ENCODE measurements at places on chromosomes 4 and X.

DNA sequence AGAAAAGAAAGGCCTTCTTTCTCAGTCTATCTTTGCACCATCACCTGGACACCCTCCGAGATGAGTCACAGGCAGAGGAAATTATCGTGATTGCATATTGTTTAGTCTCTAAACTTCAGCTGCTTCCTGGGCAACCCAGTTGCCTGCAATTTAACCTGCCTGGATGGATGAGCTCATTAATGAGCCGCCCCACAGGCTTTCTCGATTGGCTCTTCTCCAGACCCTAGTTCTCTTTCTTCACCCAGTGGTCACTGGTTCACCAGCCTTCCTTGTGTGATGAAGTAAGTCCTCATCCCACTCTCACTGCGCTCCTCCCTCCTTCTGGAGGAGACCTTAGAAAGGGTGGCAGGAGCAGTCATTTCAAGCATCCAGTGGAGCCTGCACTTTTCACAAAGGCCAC is 94.4 kb downstream of the SOWAHB start:
- no peak for DNase-seq

GRCh38 chrX:43493756-43494155 is 162.3 kb upstream of the MAOA start:
- DNase-seq: no peak

- no peak for DNase-seq
Observed at GRCh38 chrX:136765821-136766356, 14.8 kb downstream of the ARHGEF6 start.

- no peak for DNase-seq
Observed at GRCh38 chr4:135508006-135508714, 1306.6 kb upstream of the PABPC4L start.

DNA sequence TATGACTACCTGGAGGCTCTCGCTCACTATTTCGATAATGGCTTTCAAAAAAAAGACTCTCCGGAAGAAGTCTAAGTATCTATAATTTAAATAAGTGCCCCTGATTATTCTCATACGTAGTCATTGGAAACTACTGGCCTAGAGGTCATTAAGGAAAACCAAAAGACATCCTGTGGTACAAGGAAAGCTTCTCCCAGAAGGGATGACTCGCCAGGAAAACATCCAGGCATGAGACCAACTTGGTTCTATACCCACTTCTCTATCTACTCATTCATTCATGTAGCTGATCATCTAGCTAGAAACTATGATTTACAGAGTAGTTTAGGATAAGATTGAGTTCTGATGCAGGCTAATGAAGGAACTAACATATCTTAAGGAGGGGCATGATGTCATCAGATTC is 37.7 kb downstream of the SOX3 start:
- no peak for DNase-seq

DNA sequence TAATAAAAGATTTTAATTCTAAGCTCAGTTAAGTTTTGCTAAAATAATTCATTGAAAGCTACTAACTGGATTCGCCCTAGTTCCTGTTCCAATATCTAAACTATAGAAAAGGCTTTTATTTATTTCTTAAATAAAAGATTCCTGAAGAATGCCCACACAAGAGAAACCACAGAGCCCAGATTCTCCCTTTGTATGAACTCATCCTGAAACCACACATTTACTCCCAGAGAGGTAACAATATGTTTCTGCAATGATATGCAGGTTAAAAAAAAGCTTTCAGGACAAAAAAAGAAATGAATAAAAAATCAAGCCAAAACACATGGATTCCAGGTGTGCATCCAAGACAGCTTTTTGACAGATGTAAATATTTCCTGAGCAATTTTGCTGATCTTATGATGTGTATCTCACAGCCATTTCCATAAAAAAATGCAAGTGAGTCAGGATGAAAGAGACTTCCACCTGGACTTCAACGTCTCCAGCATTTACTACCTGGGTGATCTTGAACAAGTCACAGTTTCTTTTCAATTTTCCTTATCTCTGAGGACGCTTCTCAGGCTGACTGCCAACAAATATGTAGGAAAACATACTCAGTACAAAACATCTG is 234.4 kb upstream of the FAT1 start:
- DNase-seq: no peak

DNA sequence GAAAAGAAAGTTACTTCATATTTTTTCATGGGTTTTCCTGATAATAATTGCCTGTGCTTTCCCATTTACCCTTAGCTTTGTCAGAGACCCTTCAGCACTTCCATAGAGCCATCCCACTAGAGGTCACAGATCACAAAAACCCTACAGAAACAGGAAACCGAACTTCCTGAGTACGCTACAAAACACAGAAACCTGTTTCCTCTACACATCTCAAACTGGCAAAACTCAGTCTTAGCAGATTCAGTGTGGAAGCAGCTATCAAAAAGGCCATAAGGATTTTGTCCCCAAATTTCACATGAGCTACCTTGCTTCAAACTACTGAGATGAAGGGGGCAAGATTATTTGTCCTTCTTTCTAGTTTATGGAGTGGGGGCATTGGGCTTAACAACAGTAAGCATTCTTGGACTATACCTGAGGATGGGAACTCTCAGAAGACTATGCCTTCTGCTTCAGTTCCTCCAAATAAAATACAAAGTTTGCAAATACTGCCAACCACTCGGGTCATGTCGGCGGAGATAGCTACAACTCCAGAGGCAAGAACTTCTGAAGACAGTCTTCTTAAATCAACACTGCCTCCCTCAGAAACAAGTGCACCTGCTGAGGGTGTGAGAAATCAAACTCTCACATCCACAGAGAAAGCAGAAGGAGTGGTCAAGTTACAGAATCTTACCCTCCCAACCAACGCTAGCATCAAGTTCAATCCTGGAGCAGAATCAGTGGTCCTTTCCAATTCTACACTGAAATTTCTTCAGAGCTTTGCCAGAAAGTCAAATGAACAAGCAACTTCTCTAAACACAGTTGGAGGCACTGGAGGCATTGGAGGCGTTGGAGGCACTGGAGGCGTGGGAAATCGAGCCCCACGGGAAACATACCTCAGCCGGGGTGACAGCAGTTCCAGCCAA is at the start of gene MMRN1:
Gene MMRN1 (plus strand): TSS at position 206 of the 902 bp plus-strand sequence. CDS start 118 bp downstream, at position 324.
- no peak for DNase-seq

- DNase-seq: peak; percentile 36
Observed at GRCh38 chr4:89254847-89255246, 52.8 kb downstream of the GPRIN3 start.

DNA sequence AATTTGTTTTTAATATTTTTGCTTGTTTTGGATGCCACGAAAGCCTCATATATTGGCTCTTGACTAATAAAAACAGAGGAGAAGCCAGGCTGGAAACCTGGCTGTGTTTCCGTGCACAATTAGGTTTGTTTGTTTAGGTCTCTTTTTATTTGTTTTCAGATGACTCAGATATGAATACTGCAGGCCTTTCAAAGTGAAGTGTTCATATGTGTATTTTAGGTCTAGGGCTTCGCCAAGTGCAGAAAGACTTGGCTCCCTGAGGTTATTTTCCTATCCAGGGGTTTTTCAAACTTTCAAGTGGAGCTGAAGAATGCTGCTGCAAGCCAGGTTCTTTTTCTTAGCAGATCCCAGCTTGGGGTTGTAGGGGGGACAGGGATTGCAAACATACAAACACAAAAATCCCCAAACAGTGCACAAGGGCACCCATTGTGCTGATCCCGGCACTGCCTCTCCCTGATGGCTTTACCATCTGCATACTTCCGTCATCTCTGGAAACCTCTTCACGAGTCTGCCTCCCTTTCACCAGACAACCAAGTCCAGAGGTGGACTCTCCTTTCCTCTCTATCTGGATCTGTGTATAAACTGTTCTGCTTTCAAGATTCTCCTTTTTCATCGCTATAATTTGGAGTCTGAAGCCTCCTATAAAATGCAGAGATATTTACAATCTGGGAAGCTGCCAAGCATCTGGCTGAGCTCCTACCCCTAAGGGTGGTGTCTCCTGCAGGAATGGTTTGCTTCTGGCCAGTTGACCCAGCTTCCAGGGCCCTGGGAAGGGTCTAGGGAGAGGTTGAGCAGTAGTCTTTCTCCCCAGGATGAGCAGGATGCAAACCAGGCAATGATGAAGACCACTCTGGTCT is 108.6 kb downstream of the SMIM20 start:
- no peak for DNase-seq

GRCh38 chr4:147815741-147816140 is 83.9 kb downstream of the ARHGAP10 start:
- no peak for DNase-seq

DNA sequence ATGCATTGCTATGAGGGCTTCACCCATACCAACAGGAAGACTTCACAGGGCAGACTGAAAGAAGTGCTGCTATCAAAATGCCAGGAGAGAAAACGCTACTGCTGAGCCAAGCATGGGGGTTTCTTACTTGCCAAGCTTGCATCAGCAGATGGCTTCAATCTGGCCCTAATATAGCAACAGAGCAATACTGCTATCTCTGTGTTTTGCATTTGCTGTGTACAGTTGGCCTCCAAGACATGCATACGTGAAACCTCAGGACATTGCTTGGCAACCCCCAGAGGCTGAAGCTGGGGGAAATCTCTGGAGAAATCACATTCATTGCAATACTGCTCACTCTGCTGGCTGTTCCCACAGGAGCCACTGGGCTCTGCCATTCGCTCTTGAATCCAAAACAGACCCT is 127.2 kb upstream of the GPC4 start:
- no peak for DNase-seq

- DNase-seq: no peak
Observed at GRCh38 chrX:151988706-151989299, 14.3 kb upstream of the GABRE start.

- no peak for DNase-seq
Observed at GRCh38 chrX:640641-641040, 10.1 kb downstream of the SHOX start.

DNA sequence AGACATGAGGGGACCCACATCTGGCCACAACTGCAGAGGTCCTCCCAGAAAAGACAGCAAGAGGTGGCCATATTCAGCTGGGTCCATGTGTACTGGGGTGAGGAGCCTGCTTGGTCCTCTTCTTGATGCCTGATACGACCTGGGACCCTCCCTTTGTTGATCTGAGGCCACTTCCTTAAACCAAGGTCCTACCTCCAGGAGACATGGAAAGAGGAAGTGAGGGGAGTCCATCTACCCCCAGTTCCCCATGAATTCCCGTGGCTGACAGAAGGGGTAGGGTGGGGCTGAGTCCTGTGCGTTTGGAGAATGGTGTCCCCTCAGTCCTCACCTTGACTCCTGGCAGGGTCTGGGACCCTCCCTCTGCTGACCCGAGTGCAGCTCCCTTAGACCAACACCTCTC is 2.1 kb downstream of the MAGEA10 start:
- no peak for DNase-seq

DNA sequence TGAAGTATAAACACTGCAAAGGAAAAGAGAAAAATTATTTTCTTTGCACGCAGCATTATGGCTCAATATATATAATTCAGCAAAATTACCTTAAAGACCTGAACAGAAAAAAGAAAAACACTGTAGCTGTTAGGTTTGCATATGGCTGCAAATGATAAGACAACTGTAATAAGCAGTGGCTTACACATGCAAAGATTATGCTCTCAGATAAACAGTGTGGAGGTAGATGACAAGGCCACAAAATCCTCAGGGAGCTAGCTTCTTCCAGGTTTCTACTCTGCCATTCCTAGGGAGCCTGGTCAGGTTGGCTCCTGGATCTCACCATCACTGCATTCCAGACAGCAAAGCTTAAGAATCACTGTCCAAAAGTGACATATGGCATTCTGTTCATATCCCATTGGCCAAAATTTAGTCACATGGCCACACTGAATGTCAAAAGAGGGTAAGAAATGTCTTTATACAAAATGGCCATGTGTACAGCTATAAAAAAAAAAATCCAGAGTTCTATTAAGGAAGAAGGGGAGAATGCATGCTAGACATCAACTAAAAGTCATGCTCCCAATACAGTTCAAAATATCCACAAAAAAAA is 195.2 kb upstream of the SLC7A11 start:
- no peak for DNase-seq

DNA sequence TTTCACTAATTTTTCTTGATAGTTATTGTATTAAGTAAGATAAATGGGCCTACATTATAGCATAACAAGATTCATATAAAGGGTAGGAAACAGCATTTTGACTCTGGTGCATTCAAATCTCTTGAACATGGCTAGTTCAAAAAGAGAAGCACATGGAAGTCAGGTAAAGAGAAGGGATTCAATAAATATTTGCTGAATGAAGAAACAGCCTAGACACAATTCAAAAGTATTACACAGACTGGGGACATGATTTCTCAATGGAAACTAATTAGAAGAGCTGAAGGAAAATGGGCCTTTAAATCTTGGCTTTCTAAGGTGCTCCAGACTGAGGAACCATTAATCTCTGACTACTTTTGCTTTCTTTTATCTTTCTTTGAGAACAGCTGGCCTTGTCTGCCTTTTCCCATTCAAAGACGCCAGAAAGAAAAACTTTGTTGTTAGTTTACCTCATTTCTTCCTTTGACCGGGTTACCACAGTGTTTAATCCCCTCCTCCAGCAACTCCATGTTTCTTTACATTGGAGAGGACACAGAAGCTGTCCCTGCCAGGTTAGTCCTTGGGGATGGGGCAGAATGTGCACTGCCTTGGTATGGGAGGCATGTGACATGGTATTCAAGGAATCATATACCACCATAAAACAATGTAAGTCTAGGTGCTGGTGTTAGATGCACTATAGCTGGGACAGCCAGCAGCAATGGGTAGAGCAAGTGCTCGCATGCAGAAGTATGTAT is 264.2 kb downstream of the CAMK2D start:
- DNase-seq: no peak

- no peak for DNase-seq
Observed at GRCh38 chrX:129000797-129001196, 522.5 kb downstream of the SMARCA1 start.

- peak; percentile 40 for DNase-seq
Observed at GRCh38 chrX:53356186-53356585, 66.3 kb downstream of the SMC1A start.

GRCh38 chrX:48957477-48957826 is at the start of gene OTUD5:
TSS of gene OTUD5 (minus strand) at chrX:48957607. CDS start at chrX:48957570, 37 bp downstream.
- DNase-seq: peak; percentile 94

- DNase-seq: no peak
Observed at GRCh38 chr4:56767567-56767966, 53.9 kb downstream of the SPINK2 start.

- DNase-seq: no peak
Observed at GRCh38 chr4:156036496-156036895, 82.8 kb upstream of the CTSO start.

- no peak for DNase-seq
Observed at GRCh38 chrX:119477812-119478232, 9.6 kb downstream of the SLC25A5 start.

DNA sequence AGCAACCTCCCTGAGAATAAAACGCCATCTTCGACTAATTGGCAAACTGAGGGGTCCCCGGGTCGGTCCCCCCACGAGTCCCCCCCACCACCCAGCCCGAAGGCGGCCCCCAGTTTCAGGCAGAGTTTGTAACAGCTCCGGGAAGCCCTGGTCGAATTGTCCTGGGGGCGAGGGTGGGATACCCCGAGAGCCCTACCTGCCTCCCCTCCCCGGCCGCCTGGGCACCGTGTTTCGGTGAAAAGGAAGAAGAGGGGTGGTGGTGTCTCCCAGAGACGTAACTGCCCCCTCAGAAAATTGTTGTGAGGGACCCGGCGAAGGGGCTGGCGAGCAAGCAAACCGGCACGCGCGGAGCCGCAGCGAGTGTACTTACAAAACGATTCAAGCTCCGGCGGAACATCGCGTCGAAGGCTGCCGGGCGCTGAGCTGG is 1.2 kb downstream of the ATP11C start:
- peak; percentile 41 for DNase-seq
